ENCODE measurements at places on chromosomes 3 and 15.

DNA sequence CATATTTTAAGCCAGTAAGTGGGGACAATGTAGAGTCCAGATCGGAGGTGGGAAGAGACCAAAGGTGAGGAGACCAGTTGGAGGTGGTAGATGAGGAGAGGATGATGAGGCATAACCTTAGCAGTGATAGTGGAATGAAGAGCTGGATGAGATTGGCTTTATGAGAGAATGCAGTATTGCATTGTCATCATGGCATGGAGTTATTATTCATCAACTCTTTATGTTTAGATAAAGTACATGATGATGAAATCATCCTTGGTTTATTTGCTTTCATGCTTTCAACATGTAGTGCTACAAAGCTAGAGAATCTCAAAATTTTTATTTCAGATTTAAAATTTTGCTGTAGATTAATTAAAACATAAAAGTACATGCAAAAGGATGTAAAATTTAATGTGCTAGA is 64.0 kb downstream of the PPM1L start:
- no peak for DNase-seq

- DNase-seq: no peak
Observed at GRCh38 chr15:37253877-37254276, 153.5 kb upstream of the MEIS2 start.

DNA sequence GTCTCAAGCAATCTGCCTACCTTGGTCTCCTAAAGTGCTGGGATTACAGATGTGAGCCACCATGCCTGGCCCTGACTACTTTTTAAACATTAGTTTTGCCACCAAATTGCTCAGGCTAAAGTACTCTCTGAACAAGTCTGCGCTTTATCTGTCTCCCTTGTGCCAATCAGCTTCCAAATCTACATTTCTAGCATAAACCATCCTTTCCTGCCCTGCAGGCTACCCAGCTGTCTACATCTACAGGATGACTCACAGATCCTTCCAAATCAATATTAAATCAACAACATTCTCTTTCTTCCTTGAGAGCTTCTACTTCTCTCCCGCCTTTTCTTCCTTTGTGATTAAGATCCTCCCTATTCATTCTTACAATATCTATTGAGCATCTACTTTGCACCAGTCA is 16.0 kb upstream of the ATOSA start:
- no peak for DNase-seq

DNA sequence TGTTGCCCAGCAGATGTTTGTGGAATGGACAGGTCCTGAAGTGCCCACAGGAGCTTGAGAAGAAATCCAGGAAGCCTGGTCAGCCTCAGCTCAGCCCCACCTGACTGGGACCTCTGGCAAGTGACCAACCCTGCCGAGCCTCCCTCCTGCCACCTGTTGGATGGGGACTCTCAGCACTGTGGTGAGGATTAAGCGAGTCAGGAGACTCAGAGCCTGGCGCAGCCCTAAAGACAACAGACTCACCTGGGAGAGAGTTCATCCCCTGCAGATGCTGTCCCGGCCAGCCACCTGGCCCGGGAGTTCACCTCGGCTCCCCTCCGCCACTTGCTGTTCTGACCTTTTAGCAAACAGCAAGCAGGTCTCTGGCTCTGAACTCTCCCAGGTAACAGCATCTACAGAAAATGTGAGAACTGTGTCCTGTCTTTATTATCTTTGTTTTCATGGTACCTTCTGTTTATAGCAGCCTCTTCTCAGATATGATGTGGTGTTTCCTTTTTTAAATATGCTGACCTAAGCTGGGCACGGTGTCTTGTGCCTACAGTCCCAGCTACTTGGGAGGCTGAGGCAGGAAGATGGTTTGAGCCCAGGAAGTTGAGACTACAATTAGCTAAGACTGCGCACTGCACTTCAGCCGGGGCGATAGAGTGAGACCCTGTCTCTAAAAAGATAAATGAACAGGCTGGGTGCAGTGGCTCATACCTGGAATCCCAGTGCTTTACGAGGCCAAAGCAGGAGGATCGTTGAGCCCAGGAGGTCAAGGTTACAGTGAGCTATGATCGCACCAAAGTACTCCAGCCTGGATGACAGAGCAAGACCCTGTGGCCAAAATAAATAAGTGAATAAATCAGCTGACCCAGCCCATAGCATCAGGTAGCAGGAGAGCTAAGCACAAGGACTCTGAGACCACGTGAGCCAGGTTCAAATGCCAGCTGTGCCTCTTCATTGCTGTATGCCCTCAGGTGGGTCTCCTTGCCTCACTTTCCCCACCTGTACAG is 32.4 kb upstream of the SLC6A6 start:
- DNase-seq: no peak

GRCh38 chr15:95202569-95203349 is 971.4 kb downstream of the MCTP2 start:
- no peak for DNase-seq

- DNase-seq: no peak
Observed at GRCh38 chr3:14231998-14232501, 53.4 kb downstream of the LSM3 start.

GRCh38 chr3:10085738-10086137 is 22.3 kb downstream of the FANCD2OS start:
- no peak for DNase-seq

- no peak for DNase-seq
Observed at GRCh38 chr3:134334231-134334900, 39.9 kb downstream of the AMOTL2 start.

GRCh38 chr15:81115054-81115939 is 18.8 kb upstream of the CFAP161 start:
- no peak for DNase-seq

DNA sequence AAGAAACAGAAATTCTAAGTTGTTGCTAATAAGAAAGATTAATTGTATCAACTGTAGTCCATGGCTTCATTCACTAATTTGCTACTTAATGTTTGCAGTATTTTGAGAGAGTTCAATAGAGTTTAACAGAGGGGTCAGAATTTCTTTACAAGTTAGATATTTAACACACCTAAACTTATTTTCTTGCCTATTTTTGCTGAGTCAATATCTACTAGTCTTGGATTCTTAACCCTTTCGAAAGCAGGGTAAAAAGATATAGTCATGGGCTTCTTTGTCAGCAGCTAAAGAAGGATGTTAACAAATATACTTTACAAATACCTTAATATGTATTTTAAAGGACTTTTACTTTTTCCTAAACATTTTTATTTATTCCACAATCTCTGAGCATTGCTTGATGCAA is 155.6 kb downstream of the MDFIC2 start:
- no peak for DNase-seq

DNA sequence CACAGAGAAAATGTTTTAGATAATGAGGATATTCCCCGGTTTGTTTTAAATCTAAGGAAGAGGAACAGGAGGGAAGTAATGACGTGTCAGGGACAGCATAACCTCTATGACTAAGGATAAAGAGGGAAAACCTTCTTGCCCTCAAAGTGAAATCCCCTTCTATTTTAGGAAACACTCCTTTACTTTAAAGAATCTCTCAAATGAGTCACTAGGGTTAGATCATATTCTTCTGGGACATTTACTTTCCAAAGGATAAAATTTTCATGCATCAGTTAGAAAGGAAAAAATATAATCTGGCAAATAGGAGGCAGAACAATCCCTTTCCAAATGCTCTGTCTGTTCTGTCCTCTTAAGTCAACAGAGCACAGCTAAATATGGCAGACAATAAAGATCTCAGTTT is 43.2 kb upstream of the UBE2E2 start:
- no peak for DNase-seq

DNA sequence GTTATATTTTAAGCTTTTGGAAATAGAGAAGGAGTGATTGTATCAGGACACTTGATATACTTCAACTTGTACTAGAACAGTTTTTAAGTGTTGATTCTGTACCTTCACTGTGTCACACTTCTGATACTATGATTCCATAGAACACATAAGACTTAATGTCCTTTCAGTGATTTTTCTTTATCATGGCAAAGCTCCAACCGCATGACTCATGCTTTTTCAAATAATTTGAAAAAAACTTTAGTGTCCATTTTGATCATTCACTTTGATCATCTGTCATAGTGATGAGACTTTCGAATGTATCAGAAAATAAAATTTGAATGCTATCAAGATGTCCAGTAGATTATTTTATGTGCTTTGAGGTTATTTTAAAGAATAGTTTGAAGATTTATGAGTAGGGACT is 32.0 kb downstream of the AP4E1 start:
- no peak for DNase-seq

DNA sequence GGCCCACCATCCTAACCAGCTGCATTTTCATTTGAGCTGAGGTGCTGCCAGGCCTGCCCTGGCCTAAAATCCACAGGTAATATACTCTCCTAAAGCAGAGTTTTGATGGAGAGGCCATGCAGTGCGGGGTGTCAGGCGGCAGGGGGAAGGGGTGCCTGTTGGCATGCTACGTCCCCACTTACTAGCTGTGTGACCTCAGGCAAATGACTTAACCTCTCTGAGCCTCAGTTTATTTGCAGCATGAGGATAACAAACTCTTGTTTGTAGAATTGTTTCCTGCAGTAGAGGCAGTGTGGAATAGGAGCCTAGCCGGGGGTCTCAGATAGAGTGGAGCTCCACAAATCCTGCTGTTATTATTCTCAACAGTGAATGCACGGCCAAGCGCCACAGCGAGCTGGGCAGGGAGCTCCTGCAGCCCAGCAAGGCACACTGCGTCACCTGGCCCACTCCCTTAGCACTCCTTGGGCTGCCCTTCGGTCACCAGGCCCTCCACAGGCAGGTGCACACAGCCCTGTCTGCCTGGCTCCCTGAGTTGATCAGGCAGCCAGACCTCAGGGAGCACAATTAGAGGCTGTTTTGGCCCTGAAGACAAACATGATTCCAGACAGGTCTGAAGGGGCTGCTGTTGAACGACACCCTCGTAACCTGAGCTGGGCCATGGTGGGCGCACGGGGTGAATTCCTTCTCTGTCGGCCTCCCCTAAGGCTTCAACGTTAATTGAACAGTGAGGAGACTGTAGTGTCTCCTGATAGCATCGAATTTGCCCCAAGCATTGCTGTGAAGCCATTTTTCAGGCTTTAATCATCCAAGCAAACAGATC is 248.8 kb upstream of the LYSMD4 start:
- DNase-seq: no peak

DNA sequence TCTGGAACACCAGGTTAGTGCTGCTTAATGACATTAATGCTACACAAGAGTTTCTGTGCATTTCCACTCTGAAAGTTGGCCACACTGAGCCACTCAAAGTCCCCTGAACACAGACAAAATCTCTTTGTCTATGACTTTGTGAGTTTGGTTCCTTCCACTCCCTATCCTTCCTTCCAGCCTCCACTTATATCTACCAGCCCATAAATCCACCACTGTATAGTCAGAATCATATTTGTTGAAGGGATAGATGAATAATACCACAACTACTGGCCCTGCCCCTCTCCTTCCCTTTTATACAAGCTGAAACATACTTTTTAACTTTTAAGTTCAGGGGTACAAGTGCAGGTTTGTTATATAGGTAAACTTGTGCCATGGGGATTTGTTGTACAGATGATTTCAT is 127.5 kb downstream of the ABHD5 start:
- DNase-seq: no peak

DNA sequence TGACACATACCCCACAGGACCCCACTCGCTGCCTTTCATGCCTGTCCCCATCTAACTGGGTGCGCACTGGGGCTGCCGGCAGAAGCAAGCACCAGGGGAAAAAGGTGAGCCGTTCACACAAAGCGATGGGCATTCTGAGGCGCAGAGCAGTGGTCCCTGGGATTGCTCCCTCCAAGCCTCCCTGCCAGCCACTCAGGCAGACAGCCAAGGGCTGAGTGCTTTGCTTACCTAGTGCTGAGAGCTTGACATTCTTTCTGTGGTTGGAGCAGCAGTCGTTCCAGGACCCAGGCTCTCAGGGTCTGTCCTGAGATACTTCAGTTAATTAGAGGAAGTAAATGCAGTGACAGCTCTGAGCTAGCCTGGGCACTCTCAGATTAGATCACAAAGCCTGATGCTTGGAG is 5.7 kb downstream of the ESYT3 start:
- DNase-seq: no peak

DNA sequence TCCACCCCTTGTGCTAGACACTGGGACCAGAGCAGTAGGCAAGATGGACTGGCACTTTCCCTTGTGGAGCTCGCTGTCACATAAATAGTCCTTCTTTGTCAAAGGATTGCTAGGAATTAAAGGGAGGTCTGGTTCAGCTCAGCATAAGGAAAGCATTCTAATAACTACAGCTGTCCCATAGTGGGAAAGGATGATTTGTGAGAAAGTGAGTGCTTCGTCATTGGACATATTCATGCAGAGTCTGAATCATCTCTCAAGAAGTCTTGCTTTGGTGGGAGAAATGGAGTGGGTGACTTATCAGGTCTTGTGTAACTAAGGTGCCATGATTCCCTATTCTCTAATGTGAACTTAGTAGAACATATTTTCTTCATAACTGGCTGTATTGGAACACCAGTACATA is 14.7 kb downstream of the PPARG start:
- no peak for DNase-seq

DNA sequence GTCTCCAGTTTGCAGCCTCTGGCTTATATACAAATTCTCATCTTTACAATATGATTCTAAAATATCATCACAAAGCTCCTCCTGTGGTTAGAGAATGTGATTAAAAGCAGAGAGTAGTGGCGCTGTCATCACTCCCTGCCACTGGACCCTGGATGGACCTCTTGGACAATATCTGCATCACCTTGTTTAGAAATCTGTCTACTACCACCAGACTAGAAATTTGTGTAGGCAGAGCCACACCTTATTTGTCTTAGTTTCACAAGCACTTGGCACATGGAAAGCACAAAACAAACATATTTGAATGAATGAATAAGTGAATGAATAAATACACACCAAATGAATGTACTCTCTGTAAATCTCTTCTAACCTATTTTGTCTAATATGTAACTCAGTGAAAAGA is 68.1 kb downstream of the IMPG2 start:
- DNase-seq: no peak

DNA sequence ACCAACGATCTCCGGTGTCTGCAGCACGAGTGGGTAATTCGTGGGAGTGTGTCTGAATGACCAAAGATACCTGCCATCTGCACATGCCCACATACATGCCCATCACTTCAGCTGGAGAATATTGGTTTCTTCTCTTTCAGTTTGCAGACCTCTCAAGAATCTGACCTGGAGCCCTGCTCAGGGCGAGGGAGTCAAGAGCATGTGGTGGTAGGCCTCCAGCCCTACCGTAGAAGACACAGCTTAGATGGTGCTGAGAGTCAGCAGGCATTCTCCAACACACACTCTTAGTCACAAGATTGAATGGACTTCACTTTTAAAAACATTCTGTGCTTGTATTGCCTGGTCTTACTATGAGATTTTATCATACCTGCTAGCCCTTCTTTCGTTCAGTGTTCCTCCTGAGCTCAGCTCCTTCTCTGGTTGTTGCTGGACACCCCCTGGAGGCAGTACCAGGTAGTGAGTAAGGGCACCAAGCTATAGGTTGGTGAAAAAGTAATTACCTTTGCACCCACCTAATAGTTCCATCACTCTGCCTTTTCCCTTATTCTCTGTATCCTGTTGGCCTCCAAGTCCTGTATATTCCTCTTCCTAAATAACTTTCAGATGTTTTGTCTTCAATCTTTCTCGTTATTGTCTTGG is 252.0 kb downstream of the CACNA2D3 start:
- DNase-seq: no peak

GRCh38 chr3:13364602-13365271 is 55.4 kb downstream of the NUP210 start:
- DNase-seq: no peak
